ENCODE measurements at places on chromosomes 4 and X.
A peak's percentile ranks its signal among the peaks of the same experiment; 100 is the strongest.

DNA sequence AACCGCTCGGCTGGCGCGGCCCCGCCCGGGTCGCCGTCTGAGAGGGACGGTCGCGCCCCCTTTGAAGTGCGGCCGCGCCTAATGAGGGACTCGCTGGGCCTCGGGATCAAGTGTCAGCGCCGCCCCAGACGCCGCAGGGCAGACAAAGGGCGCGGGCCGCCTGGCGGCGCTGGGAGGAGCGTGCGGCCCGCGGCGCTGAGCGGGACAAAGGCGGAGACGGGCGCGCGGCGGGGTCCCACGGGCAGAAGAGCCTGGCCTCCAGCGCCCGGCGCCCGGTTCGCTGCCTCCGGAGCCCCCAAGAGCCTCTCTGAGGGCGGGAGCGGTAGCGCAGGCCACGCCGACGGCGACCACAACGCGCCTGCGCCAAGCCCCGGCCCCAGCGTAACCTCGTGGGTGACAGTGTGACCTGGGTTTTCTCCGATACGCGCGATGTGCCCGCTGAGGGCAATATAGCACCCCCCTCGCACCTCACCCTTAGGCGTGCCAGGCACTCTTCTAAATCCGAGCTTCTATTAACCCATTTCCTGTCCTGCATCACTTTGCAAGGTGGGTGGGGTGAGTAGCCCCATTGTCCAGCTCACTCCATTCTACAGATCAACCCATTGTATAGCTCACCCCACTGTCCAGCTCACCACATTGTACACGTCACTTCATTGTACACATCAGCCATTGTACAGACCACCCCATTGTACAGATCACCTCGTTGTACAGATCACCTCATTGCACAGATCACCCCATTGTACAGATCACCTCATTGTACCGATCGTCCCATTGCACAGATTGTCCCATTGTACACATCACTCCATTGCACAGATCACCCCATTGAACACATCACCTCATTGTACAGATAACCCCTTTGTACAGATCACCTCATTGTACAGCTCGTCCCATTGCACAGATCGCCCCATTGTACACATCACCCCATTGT, 33.7 kb upstream of the STX18 start:
- peak; percentile 59 for DNase-seq

DNA sequence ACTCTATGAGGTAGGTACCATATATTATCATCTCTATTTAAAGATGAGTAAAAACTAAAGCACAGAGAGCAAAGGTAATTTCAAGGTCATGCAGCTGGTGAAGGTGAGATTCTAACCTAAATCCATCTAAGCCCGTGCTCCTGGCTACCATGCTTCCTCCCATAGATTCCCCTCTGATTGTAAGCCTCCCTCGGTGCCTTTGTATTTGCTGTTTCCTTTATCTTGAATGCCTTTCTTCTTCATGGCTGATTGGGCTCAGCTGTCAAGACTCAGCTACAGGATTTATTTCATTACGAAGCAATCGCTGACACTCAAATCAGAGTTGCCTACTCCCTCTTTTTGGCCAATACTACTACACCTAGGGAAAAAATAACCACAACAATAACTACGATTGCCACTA, 217.1 kb downstream of the ARAP2 start:
- no peak for DNase-seq

GRCh38 chr4:116020141-116020722, 906.8 kb upstream of the NDST4 start:
- no peak for DNase-seq

GRCh38 chr4:107037199-107037584, 1.1 kb upstream of the DKK2 start:
- DNase-seq, result no peak

DNA sequence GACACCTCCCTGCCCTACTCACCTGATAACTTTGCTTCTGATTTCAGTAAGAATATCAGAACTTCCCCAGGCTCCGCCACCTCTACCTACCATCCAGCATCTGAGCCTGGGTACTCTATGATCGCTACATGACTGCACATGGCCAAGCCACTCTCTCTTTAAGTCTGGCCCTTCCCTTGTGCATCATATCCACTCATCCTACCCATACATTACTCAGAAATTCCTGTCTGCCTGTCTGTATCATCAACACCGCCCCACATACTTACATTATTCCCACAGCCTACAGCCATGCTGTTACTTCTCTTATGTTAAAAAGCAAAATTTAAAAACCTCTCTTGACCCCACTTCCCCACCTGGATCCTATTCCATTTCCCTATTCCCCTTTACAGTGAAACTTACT, 84.7 kb downstream of the SCD5 start:
- no peak for DNase-seq

Data from T-cell (primary cell).